Stomach (tissue), 19 donors: ENCODE measurements at places on chromosomes 12 and 14.

GRCh38 chr12:11482955-11483354, 87.6 kb upstream of the PRB2 start:
- no peaks in the 10 kb centered on the region for H3K27me3 ChIP-seq
- peaks cover 4% of the 10 kb centered on the region for H3K4me1 ChIP-seq
- no peak for DNase-seq
- no peaks in the 10 kb centered on the region for H3K36me3 ChIP-seq
- no peak overlapping the region for H3K4me3 ChIP-seq
- H3K27ac ChIP-seq: no peak overlapping the region

DNA sequence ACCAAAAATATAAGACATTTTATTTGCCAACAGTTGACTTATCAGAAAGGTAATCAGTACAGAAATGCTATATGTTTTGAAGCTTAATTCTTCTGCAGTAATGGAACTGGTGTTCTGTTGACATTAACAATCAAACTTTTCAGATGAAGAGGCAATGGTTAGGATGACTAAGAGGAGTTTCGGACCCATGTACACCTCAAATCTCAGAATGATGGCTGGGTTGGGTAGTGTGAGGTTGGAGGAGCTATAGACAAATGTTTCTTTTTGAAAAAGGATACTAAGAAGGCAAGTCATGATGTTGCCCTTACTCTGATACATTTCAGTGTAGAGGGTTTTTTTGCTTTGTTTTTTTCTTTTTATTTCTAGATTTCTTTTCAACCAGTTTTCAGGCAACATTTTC, 66.9 kb downstream of the KNTC1 start:
- H3K4me1 ChIP-seq: no peaks in the 10 kb centered on the region
- peaks cover 46% of the 10 kb centered on the region for H3K36me3 ChIP-seq
- H3K27ac ChIP-seq: no peak overlapping the region
- no peak for DNase-seq
- no peak overlapping the region for H3K4me3 ChIP-seq

GRCh38 chr14:92507174-92507768, 6.3 kb upstream of the RIN3 start:
- H3K27me3 ChIP-seq: no peaks in the 10 kb centered on the region
- H3K36me3 ChIP-seq: no peaks in the 10 kb centered on the region
- no peak overlapping the region for H3K4me3 ChIP-seq

DNA sequence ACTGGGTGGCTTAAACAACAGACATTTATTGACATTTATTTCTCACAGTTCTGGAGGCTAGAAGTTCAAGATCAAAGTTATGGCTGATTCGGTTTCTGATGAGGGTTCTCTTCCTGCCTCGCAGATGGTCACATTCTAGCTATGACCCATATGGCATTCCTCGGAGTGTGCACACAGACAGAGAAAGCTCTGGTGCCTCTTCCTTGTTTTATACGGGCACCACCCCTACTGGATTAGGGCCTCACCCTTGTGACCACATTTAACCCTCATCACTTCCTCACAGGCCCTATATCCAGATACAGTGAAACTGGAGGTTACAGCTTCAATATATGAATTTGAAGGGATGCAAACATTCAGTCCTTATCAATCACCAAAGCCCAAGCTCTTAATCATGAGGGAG, 77.0 kb upstream of the OVCH1 start:
- H3K4me3 ChIP-seq: no peak overlapping the region
- H3K27me3 ChIP-seq: no peaks in the 10 kb centered on the region
- peaks cover 17% of the 10 kb centered on the region for H3K36me3 ChIP-seq
- no peak for DNase-seq
- H3K4me1 ChIP-seq: no peaks in the 10 kb centered on the region
